NCI-H460 (cell line): ENCODE measurements at places on chromosomes 13 and 19. TPM values are rescaled to one million over a fixed set of nuclear protein-coding genes. Genes with fewer than 3 reads are reported as not detected.

The CLEC17A gene
- not detected in 2 replicates for total RNA-seq

The SERPINE3 gene
- total RNA-seq: not detected in 2 replicates

The VSTM1 gene
- not detected in 2 replicates for total RNA-seq

The ZNF132 gene
- total RNA-seq: 2.1 and 2.4 TPM in 2 replicates

The ATXN8OS gene
- not detected in 2 replicates for total RNA-seq
